ENCODE measurements at places on chromosomes 3 and 15.
A peak's percentile ranks its signal among the peaks of the same experiment; 100 is the strongest.

DNA sequence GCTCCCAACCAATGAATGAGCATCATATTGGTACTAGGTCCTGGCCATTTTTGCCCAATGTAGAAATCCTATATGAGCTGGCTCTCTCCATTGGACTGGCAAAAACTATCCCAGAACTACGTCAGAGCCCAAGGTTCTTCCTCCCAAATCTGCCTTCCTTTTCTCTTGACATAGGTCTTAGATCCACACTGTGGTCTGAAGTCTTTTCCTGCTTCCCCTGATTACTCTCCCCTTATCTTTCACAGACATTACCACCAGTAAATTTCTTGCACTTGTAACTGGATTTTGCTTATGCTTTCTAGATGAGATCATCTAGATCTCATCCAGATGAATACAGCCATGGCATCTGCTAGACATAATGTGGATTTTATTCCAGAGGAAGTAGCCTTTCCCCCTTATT, 141.2 kb upstream of the GADL1 start:
- DNase-seq, result no peak

DNA sequence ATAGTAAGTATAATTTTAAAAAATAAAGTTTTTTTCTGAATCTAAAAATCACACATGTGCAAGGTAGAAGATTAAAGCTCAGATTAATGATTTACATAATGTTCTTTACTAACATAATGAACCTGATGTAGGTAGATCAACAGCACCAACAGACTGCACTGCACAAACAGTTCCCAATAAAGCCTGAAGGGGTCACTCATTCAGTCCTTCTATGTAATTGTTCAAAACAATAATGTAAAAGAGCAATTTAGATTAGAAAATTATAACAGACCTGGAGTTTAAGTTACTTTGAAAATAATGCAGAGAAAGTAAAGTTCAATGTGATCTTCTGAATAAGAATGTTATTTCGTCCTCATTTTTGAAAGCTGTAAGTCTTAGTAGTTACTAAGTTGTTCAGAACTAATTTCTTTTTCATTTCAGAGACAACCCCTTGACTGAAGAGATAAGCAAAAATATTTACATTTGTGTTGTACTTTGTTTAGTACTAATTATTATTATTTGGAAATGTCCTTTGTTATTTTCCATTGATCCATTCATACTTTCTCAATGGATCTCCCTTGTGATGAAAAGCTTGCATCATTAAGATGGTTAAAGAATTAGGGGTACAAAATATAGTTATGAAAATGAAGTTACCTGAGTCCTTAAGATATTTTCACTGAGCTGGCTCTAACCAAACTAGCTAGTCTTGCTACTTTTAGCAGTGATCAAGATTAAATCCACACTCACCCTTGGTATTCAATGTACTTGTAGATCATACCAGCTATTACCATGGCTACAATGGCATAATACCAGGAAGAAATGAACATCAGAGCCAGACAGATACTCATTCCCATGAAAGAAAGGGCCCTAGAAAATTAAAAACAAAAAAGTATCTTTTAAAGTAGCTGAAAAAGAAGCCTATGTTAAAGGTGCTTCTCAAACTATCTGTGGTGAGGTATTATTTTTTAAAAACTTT, 16.8 kb downstream of the EMC4 start:
- no peak for DNase-seq

DNA sequence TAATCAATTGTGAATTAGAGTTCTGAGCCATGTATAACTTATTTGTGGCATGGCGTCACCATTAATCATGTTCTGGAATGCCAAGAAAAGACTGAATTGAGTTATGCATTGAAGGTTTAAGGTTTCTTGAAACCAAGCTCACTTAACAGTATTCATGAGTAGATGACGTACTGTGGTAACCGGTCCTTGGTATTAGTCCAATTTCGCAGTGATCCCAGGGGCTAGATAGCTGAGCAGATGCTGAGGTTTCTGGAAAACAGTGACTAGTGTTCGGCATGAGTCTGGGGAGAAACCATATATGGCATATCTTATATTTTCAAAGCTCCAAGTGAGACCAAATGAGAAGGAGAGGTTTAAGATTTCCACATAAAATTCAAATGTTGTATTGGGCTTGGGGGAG, 218.3 kb upstream of the LYSMD4 start:
- no peak for DNase-seq

DNA sequence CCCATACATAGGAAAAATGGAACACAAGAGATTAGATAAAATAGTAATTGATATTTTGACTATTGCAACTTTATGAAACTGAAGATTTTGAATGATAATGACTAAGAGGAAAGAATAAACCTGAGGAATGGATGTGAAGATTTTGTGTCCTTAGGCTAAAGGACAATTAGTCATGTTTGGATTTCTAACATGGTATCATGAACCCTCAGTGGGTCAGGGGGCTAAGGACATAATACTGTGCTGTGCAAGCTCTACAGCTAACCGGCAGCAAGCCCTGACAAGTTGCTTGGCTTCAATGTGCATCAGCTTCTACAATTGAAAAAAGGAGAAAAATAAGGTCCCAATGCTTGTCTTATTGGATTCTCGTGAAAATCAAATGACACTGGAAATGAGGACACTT, 491.0 kb downstream of the MECOM start:
- no peak for DNase-seq

- DNase-seq, result no peak
Measured at GRCh38 chr3:172846103-172846561, 95.6 kb downstream of the ECT2 start.

- DNase-seq, result no peak
Measured at GRCh38 chr3:131406274-131406673, 24.7 kb downstream of the NUDT16 start.

GRCh38 chr15:66172324-66172980, 81.1 kb downstream of the MEGF11 start:
- no peak for DNase-seq

- no peak for DNase-seq
Measured at GRCh38 chr3:37237252-37237651, 62.9 kb upstream of the LRRFIP2 start.

DNA sequence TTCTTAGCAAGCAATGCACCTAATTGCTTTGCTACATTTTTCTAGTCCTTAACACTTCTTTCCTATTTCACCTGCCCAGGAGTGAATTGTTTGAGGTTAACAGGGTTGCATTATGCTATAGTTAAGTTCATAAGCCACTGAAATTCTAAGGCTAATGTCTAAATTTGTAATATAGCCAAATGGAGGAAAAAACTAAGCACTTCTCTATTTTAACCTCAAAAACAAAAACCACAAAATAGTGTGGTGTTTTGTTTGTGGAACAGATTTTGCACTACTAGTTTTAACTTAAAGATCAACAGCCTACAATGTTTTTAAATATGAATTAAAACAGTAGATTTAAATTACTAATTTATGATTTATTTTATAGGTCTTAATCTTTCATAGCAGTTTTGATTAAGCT, 5.5 kb downstream of the ATOSA start:
- no peak for DNase-seq

- DNase-seq, result no peak
Measured at GRCh38 chr3:190680691-190681090, 166.8 kb downstream of the IL1RAP start.

- no peak for DNase-seq
Measured at GRCh38 chr3:189272500-189273119, 100.8 kb downstream of the TPRG1 start.

DNA sequence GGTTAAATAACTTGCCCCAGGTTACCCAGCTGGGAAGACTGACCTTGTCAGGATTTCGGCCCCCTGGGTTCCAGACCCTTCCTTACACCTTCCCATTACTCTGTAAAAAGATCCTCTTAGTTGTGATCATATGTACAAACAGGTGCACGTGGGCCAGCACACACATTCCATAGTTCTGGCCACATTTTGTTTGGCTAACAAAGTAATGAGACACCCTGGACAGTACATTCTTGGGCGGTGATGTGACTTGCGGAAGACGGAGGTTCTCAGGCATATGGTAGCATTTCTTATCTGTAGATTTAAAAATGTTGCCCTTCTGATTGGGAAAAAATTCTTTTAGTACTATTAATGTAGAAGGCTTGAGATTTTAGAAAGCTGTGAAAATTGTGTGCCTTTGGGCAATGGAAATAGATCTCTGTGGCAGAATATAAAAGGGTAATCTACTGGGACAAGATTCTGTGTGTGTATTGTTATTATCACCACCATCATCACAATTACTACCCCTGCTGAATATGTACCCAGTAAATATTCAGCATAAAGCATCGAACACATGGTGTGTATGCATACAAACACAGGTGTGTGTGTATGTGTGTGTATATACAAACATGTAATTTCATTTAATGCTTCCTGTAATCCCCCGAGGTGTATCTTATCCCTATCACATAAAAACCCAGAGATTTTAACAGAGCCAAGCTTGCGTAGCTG, 205.4 kb upstream of the UBE2E1 start:
- peak; percentile 59 for DNase-seq

Measured in amniotic stem cell (primary cell).